ENCODE measurements at places on chromosomes 3 and 15. TPM values are rescaled to one million over a fixed set of nuclear protein-coding genes. Genes with fewer than 3 reads are reported as not detected.
A peak's percentile ranks its signal among the peaks of the same experiment; 100 is the strongest.

Gene PAK6
- 0.45 TPM for total RNA-seq

Gene P2RY14
- total RNA-seq: 14.2 TPM

Gene MUC13
- total RNA-seq: 0.46 TPM

Gene C3orf22
- total RNA-seq: not detected

Gene TF
- under 0.01 TPM for total RNA-seq

Gene CGNL1
- total RNA-seq: 21.3 TPM

Gene JAGN1
- total RNA-seq: 17.9 TPM

Gene PRR20G
- not detected for total RNA-seq

Gene ACKR2
- 15.9 TPM for total RNA-seq

Gene CPNE4
- total RNA-seq: not detected

Gene CAMKV
- not detected for total RNA-seq

DNA sequence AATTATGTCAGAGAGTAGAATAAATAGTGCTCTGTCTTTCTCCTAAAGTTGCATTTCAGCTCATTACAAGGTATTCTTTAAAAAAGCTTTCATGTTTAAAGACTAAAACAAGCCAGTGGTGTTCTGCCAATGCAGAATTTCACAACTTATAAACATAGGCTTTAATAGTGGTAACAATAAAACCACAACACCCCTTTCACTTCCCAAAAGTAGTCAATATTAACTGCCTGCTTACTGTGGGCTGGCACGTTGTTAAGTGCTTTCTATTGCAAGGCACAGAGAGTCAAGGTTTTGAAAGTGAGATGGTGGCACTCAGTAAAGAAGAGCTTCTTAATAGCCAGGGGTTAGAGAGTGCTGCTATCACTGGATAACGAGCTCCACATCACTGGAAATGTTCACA, 8.4 kb upstream of the RTP1 start:
- no peak overlapping the region for H3K4me3 ChIP-seq
- no peak for DNase-seq
- H3K27ac ChIP-seq: peak overlapping the region; percentile 87

DNA sequence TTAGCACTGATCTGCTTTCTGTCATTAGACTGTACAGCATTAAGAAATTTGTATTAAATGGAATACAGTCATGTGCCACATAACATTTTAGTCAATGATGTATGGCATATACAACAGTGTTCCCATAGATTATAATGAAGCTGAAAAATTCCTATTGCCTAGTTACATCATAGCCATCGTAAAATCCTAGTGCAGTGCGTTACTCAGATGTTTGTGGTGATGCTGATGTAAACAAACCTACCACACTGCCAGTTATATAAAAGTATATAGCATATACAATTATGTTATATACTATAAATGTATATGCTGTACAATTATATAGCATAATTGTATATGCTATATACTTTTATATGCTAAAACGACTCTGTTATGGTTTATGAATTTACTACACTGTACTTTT, 41.7 kb downstream of the APH1B start:
- H3K4me1 ChIP-seq: peaks cover 5% of the 10 kb centered on the region
- H3K27me3 ChIP-seq: no peaks in the 10 kb centered on the region
- no peak overlapping the region for H3K4me3 ChIP-seq
- DNase-seq: no peak
- H3K36me3 ChIP-seq: no peaks in the 10 kb centered on the region
- no peak overlapping the region for H3K27ac ChIP-seq

- H3K27ac ChIP-seq: no peak overlapping the region
- H3K36me3 ChIP-seq: no peaks in the 10 kb centered on the region
- no peak overlapping the region for H3K4me3 ChIP-seq
- peaks cover 16% of the 10 kb centered on the region for H3K4me1 ChIP-seq
- no peak for DNase-seq
- H3K27me3 ChIP-seq: no peaks in the 10 kb centered on the region
These were observed 160.7 kb upstream of the MCTP2 start for GRCh38 chr15:94070356-94071295.

DNA sequence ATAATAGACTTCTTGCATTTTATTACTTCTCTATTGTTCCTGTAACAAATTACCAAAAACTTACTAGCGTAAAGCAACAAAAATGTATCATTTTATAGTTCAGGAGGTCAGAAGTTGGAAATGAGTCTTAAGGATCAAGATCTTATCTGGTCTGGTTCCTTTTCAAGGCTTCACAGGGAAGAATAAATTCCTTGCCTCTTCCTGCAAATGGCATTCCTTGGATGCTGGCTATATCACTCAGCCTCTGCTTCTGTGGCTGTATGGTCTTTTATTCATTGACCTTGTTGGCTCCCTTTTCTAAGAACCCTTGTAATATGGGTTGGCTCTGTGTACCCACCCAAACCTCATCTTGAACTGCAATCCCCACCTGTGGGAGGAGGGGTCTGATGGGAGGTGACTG, 478.4 kb upstream of the THBS1 start:
- H3K36me3 ChIP-seq: no peaks in the 10 kb centered on the region
- no peak overlapping the region for H3K4me3 ChIP-seq
- H3K27ac ChIP-seq: no peak overlapping the region
- H3K4me1 ChIP-seq: peaks cover 7% of the 10 kb centered on the region

DNA sequence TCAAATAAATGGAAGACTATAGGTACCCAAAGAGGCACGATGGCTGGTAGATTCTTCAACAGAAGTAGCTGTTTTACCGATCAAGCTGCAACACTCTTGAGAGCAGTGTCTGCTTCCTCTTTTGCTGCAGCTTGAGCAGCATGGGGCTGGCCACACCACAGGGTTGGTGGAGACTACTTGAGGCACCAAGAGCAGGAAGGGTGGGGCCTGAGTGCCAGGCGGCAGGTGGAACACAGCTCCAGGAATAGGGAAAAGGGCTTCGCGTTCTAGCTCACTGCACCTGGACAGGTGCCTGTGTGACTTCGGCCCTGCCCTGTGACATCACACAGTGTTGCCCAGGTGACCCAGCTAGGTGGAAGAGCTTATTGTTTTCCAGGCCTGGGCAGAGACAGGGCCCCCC, at the start of gene CCDC33:
CCDC33 (plus strand) TSS at position 365 of the 400 bp plus-strand sequence. CDS start 394 bp downstream, outside the sequence.
- H3K36me3 ChIP-seq: no peaks in the 10 kb centered on the region
- H3K4me1 ChIP-seq: peaks cover 20% of the 10 kb centered on the region
- H3K27me3 ChIP-seq: peaks cover 6% of the 10 kb centered on the region
- H3K27ac ChIP-seq: no peak within 1 kb of the TSS
- DNase-seq: no peak

- no peaks in the 10 kb centered on the region for H3K27me3 ChIP-seq
- H3K36me3 ChIP-seq: peaks cover 24% of the 10 kb centered on the region
- H3K27ac ChIP-seq: no peak overlapping the region
These were observed 24.3 kb downstream of the MTHFS start for GRCh38 chr15:79872358-79873017.

DNA sequence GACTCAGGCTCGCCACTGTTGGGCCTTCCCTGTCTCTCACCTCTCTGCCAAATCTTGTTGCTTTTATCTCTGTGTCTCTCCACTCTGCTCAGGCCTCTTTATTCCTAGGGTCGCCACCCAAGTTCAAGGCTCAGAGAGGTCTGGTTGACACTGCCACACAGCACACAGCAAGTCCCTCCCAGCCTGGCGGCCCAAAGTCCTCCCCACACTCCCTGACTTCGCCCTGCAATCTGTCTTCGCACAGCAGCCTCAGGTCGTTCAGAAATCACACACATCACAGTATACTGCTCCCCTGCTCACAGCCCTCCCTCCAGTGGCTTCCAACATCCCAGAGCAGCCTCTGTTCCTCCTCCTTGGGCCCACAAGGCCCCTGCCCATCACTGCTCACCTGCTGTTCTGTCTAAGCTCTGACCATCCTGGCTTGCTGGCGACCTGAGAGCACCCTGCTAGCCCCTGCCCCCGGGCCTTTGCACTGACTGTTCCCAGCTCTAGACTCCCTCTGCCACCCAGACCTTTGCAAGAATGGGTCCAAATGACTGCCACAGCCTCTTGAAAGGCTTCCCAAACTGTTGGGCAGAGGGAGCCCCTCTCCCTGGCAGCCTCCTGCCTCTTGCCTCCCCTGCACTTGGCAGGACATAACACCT, 48.4 kb downstream of the MGLL start:
- no peak overlapping the region for H3K4me3 ChIP-seq
- no peaks in the 10 kb centered on the region for H3K27me3 ChIP-seq
- peaks cover 63% of the 10 kb centered on the region for H3K4me1 ChIP-seq
- H3K36me3 ChIP-seq: no peaks in the 10 kb centered on the region
- H3K27ac ChIP-seq: peak overlapping the region; percentile 83

GRCh38 chr3:177451864-177452830, 254.9 kb upstream of the TBL1XR1 start:
- peak overlapping the region; percentile 82 for H3K27ac ChIP-seq
- H3K4me1 ChIP-seq: peaks cover 54% of the 10 kb centered on the region
- H3K27me3 ChIP-seq: no peaks in the 10 kb centered on the region
- peak overlapping the region; percentile 0 for H3K4me3 ChIP-seq

GRCh38 chr3:113560271-113560670, 27.9 kb downstream of the SIDT1 start:
- H3K4me3 ChIP-seq: no peak overlapping the region
- no peak overlapping the region for H3K27ac ChIP-seq
- H3K36me3 ChIP-seq: no peaks in the 10 kb centered on the region
- DNase-seq: no peak
- H3K27me3 ChIP-seq: no peaks in the 10 kb centered on the region
- H3K4me1 ChIP-seq: no peaks in the 10 kb centered on the region

- H3K27ac ChIP-seq: no peak overlapping the region
- no peaks in the 10 kb centered on the region for H3K27me3 ChIP-seq
- H3K36me3 ChIP-seq: peaks cover 100% of the 10 kb centered on the region
- peaks cover 26% of the 10 kb centered on the region for H3K4me1 ChIP-seq
- H3K4me3 ChIP-seq: no peak overlapping the region
These were observed 7.5 kb downstream of the CDAN1 start for GRCh38 chr15:42729409-42729808.

- no peak overlapping the region for H3K4me3 ChIP-seq
- peak overlapping the region; percentile 20 for H3K27ac ChIP-seq
- H3K27me3 ChIP-seq: no peaks in the 10 kb centered on the region
- H3K36me3 ChIP-seq: no peaks in the 10 kb centered on the region
These were observed 15.0 kb upstream of the TM6SF1 start for GRCh38 chr15:83092309-83092976.

DNA sequence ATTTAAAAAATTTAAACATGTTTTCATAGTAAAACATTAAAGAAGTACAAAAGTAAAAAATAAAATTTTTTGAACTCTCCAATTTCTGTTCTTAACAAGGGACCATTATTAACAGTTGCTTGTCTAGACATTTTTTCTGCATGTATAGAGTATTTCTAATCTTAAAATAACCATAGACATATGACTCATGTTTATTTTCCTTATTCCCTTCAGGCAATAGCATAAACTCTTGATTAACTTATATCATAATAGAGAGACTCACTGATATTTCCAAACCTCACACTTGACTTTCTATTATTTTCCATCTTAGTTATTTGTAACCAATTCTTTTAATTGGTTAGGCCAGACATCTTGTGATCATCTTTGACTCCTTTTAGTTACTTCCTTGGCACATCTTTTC, 325.6 kb upstream of the SOX14 start:
- H3K4me3 ChIP-seq: no peak overlapping the region
- H3K36me3 ChIP-seq: no peaks in the 10 kb centered on the region
- DNase-seq: no peak
- no peaks in the 10 kb centered on the region for H3K27me3 ChIP-seq
- H3K27ac ChIP-seq: no peak overlapping the region

DNA sequence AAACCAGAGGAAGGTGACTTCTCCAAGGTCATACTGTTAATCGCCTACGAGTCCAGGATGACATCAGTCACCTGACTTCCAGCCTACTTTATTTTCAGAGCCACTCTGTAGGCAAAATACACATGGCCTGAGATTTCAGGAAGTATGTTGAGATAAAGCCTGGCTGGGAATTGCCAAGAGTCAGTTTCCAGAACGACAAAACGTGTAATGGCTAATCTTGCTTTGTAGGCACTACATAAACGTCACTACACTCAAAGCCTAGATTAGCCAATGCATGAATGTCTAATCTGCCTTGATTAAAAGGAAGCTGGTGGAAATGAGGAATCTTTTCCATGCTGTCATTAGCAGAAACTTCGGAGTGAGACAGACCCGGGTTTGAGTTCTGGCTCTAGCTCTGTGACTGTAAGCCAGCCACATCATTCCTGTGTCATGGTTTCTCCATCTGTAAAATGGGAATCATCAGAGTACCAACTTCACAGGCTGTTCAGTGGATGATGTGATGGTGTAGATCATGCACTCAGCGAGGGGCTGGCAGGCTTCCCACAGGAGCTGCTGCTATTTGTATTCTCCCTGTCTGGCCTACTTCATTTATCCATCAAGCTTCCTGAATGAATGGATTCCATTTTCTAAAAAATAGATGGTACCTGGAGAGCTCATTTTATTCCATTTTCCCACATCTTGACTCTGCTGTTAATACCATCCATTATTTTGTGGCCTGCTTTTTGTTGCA, 241.9 kb downstream of the XXYLT1 start:
- no peaks in the 10 kb centered on the region for H3K36me3 ChIP-seq
- no peak overlapping the region for H3K27ac ChIP-seq
- no peak for DNase-seq
- no peaks in the 10 kb centered on the region for H3K27me3 ChIP-seq
- no peak overlapping the region for H3K4me3 ChIP-seq

DNA sequence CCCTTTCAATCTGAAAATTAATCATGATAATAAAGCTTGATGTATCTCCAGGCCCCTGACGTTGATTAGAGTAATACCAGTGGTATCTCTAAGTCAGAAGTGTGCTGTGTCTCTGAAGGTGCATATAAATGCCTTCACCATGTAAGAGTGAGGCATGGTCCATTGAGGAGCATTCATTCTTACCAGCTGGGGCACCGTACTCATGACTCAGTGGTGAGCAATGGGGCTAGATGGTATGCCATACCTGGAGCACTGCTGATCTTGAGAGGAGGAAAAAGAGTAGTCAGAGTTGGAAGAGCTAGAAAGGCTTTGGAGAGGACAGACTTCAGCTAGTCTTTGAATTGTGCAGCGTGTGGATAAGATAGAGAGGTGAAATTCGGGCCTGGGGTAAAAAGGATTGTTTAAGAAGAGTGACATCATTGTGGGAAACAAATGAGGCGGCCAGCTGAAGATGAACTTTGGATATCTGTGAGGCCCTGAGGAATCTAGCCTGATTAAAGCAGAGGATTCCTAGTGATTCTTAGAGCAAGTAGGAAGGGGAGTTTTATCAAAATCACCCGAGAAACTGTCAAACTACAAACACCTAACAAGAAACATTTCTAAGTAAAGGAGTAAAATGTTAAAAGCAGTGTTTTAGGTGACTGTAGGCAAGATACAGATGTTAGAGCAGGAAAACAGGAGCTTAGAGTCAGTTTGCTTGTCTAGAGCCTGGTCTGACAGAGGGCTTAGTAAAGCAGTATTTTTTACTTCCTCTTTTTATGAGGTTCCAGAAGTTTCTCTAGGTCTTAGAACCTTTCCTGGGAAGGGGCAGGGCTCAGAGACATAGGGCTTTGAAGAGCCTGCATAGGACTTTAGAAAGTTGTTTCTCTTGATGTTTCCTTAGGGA, 13.6 kb downstream of the TMOD3 start:
- H3K36me3 ChIP-seq: no peaks in the 10 kb centered on the region
- H3K27ac ChIP-seq: no peak overlapping the region
- no peak overlapping the region for H3K4me3 ChIP-seq
- DNase-seq: no peak
- H3K27me3 ChIP-seq: no peaks in the 10 kb centered on the region

GRCh38 chr3:21792176-21792575, 41.2 kb upstream of the ZNF385D start:
- H3K4me1 ChIP-seq: peaks cover 20% of the 10 kb centered on the region
- no peak overlapping the region for H3K27ac ChIP-seq
- no peak for DNase-seq
- H3K36me3 ChIP-seq: no peaks in the 10 kb centered on the region
